Activated CD4-positive, alpha-beta memory T cell treated with anti-CD3 and anti-CD28 coated beads for 36 hours (primary cell): ENCODE measurements at places on chromosomes 1 and 21.
A peak's percentile ranks its signal among the peaks of the same experiment; 100 is the strongest.

DNA sequence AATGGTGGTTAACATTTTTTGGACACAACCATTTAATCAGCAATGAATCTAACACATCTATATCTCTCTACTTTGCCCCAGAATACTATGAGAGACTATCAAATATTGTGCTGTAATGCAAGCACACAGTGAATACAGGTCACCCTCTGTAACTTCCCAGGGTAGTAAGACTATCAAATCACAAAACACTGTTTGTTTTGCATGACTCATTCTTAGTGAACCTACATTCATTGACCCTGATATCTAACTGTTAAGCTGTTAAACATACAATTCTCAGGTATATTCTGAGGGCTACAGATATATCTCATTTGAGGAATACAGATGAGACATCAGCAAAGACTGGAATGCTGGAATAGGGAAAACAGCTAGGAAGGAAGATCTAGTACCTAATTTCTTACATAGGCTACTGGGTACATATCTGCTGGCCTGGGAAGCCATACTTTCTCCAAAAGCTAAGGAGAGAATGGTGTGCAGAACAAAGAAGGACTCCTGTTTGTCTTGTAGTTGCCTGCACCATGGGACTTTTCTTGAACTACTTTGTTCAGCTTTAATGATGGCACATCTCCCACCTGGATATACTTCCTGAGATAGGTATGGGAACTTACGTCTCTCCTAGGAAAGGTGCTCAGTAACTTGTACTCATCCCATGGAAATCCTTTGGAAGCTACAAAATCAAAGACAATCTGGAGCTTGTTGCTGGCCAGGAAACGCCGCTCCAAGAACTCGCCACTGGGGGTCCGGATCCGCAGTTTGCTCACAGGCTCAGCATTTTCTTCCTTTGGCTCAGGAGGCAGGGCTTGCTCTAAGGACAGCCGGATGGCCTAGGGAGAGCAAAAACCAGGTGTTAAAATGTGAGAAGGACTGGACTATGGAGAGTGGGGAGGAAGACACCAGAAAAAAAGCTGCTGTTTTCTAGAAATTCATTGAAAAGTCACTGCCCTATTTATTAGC, 51.9 kb upstream of the DMRTA2 start:
- peaks cover 26% of the 10 kb centered on the region for H3K36me3 ChIP-seq
- H3K4me1 ChIP-seq, result no peaks in the 10 kb centered on the region
- H3K4me3 ChIP-seq, result no peak overlapping the region
- no peaks in the 10 kb centered on the region for H3K27me3 ChIP-seq
- DNase-seq, result no peak

- H3K36me3 ChIP-seq, result no peaks in the 10 kb centered on the region
- H3K4me3 ChIP-seq, result no peak overlapping the region
- peaks cover 13% of the 10 kb centered on the region for H3K27me3 ChIP-seq
- H3K27ac ChIP-seq, result no peak overlapping the region
- no peaks in the 10 kb centered on the region for H3K4me1 ChIP-seq
- DNase-seq, result no peak
Measured at GRCh38 chr1:181595234-181595633, 111.9 kb downstream of the CACNA1E start.

DNA sequence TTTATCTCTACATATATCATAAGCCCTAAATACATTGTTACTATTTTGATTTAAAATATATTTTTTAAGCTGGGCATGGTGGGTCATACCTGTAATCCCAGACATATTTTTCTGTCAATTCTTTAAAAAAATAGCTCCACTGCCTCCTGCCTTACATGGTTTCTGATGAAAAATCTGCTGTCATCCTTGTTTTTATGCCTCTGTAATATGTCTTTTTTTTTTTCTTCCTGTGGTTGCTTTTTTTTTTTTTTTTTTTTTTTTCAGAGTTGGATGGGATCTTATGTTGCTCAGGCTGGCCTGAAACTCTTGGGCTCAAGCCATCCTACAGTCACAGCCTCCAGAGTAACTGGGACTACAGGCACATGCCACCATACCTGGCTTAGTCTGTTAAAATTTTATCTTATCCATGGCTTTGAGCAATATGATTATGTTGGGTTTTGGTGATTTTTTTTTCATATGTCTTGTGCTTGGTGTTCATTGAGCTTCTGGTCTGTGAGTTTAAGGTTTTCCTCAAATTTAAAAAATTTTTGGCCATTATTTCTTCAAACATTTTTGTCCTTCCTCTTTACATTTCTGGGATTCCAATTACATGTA, 12.4 kb upstream of the EDARADD start:
- no peaks in the 10 kb centered on the region for H3K36me3 ChIP-seq
- H3K4me1 ChIP-seq, result peaks cover 3% of the 10 kb centered on the region
- no peak for DNase-seq
- H3K27me3 ChIP-seq, result peaks cover 3% of the 10 kb centered on the region
- no peak overlapping the region for H3K27ac ChIP-seq
- H3K4me3 ChIP-seq, result no peak overlapping the region

- no peak overlapping the region for H3K4me3 ChIP-seq
- no peak overlapping the region for H3K27ac ChIP-seq
- no peaks in the 10 kb centered on the region for H3K36me3 ChIP-seq
- H3K4me1 ChIP-seq, result no peaks in the 10 kb centered on the region
- DNase-seq, result no peak
- H3K27me3 ChIP-seq, result peaks cover 23% of the 10 kb centered on the region
Measured at GRCh38 chr1:210900820-210901219, 233.1 kb downstream of the KCNH1 start.

DNA sequence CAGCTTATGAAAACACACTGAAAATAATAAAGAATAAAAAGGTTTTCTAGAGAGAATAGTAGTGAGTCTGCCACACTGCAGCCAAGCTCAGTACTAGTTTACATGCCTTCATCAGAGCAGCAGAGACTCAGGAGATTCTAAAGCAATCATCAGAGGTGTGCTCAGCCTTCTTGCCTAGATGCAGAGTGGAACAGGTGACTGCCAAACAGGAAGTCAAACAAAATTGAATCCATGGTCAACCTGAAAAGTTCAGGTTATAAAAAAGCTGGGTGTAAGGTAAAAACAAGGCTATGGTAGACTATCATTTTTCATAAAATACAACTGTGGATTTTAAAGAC, 165.3 kb upstream of the C1orf105 start:
- H3K27ac ChIP-seq, result peak overlapping the region; percentile 50
- peaks cover 23% of the 10 kb centered on the region for H3K4me1 ChIP-seq
- no peaks in the 10 kb centered on the region for H3K27me3 ChIP-seq

DNA sequence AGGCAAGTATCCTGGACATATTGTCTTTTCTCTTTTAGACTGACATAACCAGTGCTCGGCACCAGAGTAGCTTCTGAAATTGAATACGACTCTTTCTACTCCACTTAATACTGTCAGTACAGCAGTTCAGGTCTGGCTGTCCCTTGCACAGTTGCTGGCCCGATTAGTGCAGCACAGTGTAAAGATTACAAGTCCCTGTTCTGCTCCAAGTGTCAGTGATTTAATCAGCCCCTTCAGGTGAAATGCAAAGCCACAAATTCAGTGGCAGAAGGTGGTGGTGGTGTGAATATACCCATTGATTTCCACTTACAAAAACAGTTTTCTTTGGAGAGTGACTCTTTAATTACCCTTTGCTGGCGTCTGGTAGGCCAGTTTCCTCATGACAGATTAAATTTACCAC, 545.4 kb downstream of the ADGRL2 start:
- H3K36me3 ChIP-seq, result no peaks in the 10 kb centered on the region
- DNase-seq, result no peak
- no peak overlapping the region for H3K27ac ChIP-seq

DNA sequence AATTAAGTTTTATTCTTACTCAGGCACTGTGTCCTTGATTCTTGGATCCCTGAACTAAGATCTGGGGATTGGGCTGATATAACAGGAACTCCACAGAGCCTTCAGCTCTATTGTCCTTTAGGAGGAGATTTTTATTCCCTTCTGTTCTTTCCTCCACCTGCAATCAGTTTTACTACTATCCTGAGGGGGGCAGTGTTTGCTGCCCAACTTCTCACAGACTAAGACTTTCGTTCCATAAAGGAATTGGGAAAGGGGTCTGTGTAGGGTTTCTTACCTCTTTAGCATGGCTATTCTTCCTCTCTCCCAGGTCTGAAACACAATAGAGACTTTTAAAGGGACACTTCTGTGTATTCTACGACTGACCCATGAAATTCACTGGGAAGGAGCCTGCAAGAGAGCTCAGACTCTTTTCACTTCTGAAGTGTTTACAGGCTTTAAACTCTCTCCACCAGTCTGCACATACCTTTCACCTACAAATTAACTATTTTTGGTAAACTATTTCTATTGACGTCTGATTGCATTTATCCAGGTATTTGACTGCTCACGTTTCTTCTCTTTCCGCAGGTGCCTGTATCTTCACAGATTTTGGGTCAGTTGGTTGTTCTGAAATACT, 103.3 kb upstream of the DEPDC1 start:
- no peak overlapping the region for H3K27ac ChIP-seq
- H3K4me3 ChIP-seq, result no peak overlapping the region

- H3K27ac ChIP-seq, result no peak overlapping the region
- no peak overlapping the region for H3K4me3 ChIP-seq
- H3K27me3 ChIP-seq, result peaks cover 12% of the 10 kb centered on the region
- peak; percentile 80 for DNase-seq
- H3K4me1 ChIP-seq, result no peaks in the 10 kb centered on the region
- H3K36me3 ChIP-seq, result no peaks in the 10 kb centered on the region
Measured at GRCh38 chr21:31866077-31866511, 6.7 kb upstream of the HUNK start.

DNA sequence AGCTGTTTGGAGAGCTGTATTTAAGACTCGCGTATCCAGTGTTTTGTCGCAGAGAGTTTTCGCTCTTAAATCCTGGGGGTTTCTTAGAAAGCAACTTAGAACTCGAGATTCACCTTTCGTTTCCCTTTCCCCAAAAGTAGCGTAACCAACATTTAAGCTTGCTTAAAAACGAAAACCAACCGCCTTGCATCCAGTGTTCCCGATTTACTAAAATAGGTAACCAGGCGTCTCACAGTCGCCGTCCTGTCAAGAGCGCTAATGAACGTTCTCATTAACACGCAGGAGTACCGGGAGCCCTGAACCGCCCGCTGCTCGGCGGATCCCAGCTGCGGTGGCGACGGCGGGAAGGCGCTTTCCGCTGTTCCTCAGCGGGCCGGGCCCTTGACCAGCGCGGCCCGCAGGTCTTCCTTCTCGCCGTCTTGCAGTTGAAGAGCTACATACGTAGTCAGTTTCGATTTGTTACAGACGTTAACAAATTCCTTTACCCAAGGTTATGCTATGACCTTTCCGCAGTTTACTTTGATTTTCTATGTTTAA, 1.9 kb downstream of the OLIG1 start:
- peak overlapping the region; percentile 64 for H3K4me3 ChIP-seq
- H3K27ac ChIP-seq, result no peak overlapping the region
- peaks cover 52% of the 10 kb centered on the region for H3K27me3 ChIP-seq
- peaks cover 12% of the 10 kb centered on the region for H3K4me1 ChIP-seq
- peak; percentile 10 for DNase-seq

DNA sequence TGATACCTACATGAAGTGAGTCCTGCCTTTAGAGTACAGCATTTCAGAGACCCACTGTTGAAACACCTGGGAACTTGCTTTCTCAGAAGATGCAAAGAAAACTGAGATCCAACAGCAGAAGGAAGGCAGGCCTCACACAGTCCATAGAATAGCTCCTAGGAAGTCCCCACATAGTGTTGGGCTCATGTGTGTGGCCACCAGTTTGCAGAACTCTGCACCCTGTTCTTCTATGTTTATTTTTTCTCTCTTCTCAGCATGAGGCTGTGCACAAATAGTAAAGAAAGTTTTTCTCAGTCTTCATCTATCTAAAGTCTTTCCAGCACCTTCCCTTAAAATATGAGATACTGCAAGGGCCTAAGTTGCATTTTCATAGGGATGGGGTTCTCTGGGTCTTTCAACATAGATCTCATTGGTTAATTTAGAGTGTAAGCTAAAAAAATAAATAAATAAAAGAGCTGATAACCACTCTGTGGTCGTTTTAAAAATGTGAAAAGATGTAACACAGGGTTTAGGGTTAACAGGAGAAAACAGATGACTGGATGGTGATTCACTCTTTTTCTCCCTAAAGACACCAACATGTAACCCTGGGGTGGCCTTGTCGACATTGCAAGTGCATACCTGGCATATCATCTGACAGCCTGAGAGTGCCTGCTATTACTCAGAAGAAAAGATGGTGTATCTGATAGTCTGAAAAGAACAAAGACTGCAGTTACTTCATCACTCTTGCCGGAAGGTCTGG, 94.6 kb downstream of the ZC3H11B start:
- DNase-seq, result no peak
- no peaks in the 10 kb centered on the region for H3K27me3 ChIP-seq
- no peaks in the 10 kb centered on the region for H3K4me1 ChIP-seq

GRCh38 chr1:89149229-89149628, 23.3 kb upstream of the GBP2 start:
- no peak overlapping the region for H3K27ac ChIP-seq
- no peak overlapping the region for H3K4me3 ChIP-seq
- H3K4me1 ChIP-seq, result peaks cover 3% of the 10 kb centered on the region
- DNase-seq, result no peak
- H3K36me3 ChIP-seq, result no peaks in the 10 kb centered on the region

GRCh38 chr1:61754545-61754944, 12.3 kb downstream of the PATJ start:
- no peak for DNase-seq
- H3K27ac ChIP-seq, result no peak overlapping the region
- peaks cover 19% of the 10 kb centered on the region for H3K4me1 ChIP-seq
- no peak overlapping the region for H3K4me3 ChIP-seq
- no peaks in the 10 kb centered on the region for H3K27me3 ChIP-seq

DNA sequence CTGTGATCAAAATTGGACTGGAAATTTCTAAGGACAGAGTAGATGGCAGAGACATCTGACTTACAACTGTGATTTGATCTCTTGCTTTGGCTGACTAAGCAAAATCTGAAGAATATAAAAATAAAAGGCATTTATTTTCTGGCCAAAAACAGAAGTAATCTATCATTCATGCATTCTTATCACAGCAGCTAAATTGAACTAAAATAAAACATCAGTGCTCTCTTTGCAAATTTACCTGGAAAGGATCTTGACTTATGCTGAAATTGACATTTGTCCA, 81.4 kb upstream of the ZNF678 start:
- H3K36me3 ChIP-seq, result no peaks in the 10 kb centered on the region
- H3K4me1 ChIP-seq, result no peaks in the 10 kb centered on the region
- DNase-seq, result no peak
- H3K27me3 ChIP-seq, result peaks cover 9% of the 10 kb centered on the region
- H3K27ac ChIP-seq, result no peak overlapping the region

- H3K4me3 ChIP-seq, result no peak overlapping the region
- no peaks in the 10 kb centered on the region for H3K27me3 ChIP-seq
- H3K36me3 ChIP-seq, result peaks cover 13% of the 10 kb centered on the region
- DNase-seq, result no peak
- no peak overlapping the region for H3K27ac ChIP-seq
Measured at GRCh38 chr21:37206496-37206895, 60.6 kb downstream of the VPS26C start.

DNA sequence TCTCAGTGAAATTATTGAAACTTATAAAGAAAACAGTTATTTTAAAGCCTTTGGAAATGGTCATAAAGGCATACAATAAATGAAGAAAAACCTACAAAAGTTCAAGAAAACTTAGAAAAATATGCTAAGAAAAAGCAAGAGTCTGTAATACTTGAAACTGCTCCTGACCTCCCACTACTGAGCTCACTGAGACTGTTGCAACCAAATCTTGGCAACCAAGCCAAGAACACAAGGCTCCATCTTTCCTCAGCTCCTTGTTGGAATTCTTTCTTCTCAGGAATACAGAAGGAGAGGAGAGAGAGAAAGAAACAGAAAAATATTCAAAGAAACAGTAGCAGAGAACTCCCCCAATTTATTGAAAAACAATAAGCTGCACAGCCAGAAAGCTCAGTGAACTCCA, 160.5 kb downstream of the RASAL2 start:
- H3K27me3 ChIP-seq, result no peaks in the 10 kb centered on the region
- H3K36me3 ChIP-seq, result no peaks in the 10 kb centered on the region
- DNase-seq, result no peak
- no peaks in the 10 kb centered on the region for H3K4me1 ChIP-seq
- H3K4me3 ChIP-seq, result no peak overlapping the region
- no peak overlapping the region for H3K27ac ChIP-seq
